ENCODE measurements at places on chromosomes 12 and 14.

GRCh38 chr12:1518591-1519516, 75.5 kb downstream of the FBXL14 start:
- DNase-seq, result peak; percentile 10

- no peak for DNase-seq
Measured at GRCh38 chr12:86290615-86291014, 34.4 kb upstream of the MGAT4C start.

DNA sequence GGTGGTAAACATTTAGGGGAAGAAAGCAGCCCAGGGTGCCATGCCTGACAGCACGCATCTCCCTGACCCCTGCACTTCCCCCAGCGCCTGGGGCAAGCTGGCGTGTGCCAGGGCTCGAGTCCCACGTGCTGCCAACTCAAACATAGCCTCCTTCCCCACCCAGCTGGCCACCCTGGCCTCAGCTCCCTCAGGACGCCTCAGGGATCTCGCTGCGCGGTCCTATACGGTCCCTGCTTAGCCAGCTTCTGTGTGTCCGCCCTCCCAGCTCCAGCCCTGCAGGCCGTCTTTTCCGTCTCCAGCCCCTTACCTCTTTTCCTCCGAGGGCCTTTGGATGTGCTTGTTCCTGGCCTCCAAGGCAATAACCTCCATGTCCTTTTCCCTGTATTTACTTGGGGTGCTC, 71.0 kb downstream of the TESC start:
- no peak for DNase-seq

GRCh38 chr14:104865631-104866441, 768 bp downstream of the CEP170B start:
- no peak for DNase-seq

DNA sequence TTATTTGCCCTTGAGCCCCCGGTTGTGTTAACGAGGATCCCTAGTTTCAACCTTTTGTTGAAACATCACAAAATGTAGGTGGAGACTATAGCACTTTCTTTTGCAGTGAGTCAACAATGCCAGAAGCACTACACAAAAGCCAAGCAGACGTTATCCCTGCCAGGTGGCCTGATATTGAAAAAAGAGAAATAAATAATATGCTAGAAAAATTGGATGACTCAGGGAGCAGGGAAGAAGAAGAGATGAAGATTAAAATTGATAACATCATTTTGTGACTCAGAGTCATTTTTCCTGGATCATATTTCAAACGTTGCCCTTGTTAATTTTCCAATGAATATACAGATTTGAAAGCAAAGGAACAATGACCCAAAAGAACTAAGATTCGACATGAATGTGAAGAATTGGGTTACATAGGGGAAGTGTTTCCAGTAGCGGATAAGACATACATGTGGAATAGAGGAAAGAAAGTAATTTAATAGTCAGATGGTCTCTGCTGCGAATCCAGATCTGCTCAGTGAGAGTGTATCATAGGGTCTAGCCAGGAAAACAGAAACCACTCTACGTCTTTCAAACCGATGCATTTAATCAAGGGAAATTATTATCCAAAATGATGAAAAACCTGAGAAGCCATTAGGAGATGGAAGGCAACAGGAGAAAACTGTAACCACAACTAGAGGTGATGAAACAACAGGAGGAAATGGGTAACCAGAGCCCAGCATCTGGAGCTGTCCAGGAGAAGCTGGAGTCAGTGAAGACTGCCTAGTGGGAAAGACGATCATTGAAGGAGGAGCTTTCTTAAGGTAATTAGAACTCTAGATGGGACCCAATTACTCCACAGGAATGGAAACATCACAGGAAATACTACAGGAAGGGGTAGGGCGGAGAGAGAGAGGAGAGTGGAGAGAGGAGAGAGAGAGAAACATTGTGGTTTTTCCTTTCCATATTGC, 57.9 kb downstream of the RERG start:
- DNase-seq, result no peak

- DNase-seq, result no peak
Measured at GRCh38 chr12:33115716-33116115, 219.1 kb upstream of the PKP2 start.

DNA sequence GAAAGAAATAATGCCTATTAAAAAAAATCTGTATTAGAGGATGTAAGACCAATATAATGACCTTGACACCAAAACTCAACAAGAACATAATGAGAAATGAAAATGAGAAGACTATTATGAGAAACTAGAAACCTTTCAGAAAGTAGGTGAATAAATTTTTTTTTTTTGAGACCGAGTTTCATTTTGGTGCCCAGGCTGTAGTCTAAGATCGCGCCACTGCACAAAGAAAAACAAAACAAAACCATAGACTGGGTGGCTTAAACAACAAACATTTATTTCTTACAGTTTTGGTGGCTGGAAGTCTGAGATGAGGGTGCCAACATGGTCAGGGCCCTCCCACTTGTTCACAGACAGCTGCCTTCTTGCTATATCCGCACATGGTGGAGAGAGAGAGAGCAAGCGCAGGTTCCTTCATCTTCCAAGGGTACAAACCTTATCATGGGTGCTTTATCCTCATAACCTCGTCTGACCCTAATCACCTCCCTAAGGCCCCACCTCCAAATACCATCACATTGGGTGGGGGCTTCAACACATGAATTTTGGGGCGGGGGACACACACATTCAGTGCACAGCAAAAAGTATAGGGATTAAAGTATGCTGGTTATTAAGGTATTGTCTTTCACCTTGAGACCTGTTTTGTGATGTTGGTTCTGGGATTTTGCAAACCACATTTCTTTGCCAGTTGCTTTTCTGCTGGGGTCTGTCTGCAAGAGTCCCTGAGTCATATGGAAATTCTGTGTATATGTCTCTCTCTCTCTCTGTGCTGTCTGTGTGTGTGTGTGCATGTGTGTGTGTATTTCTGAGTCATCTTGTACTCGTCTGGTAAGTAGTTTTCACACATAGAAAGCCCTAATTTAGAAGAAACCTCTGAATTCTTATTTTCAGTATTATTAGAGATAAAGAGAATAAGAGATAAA, 26.2 kb downstream of the ZCRB1 start:
- no peak for DNase-seq

- no peak for DNase-seq
Measured at GRCh38 chr12:69068448-69068847, 135.5 kb upstream of the CPM start.

DNA sequence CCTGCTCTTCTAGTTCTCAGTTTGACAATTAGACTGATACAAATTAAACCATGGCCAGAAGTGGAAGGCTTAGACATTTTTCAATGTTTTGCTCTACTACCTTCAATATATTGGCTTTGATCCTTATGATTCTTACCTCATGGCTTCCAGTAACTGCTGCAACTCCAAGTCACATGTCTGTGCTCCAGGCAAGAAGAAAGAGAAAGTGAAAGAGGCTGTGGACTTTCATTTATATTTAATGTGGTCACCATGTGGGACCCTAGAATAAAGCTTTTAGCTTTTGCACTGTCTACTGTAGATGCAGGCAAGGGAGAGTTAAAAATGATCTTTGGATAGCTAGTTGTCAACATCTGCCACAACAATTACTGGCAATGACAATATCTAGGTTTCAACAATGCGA, 214.3 kb upstream of the PDE3A start:
- DNase-seq, result no peak

DNA sequence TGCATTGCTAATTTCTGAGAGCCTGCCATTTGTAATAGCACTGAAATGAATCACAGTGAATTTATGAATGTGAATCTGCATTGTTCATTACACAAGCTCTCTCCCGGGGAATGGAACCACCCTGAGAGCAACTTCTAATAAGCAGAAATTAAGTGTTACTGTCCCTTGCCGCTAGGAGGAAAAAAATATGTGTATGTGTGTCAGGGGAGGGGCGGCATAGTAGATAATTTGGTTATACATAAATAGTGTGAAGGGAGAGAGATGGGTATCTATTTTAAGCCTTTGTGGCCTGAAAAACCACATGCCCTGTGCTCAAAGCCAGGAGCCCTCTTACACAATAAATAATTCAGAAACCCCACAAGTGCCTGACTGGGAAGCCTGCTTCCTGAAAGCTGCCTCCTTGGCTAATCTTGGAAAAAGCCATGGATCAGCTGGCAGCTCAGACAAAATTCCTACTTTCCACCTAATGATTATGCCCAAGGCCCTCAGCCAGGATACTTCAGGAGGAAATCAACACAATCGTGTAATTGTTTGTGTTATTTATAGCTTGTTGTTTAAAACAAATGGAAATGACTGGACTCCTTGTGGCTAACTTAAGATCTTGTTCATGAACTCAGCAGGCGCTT, 366.2 kb upstream of the KITLG start:
- no peak for DNase-seq

DNA sequence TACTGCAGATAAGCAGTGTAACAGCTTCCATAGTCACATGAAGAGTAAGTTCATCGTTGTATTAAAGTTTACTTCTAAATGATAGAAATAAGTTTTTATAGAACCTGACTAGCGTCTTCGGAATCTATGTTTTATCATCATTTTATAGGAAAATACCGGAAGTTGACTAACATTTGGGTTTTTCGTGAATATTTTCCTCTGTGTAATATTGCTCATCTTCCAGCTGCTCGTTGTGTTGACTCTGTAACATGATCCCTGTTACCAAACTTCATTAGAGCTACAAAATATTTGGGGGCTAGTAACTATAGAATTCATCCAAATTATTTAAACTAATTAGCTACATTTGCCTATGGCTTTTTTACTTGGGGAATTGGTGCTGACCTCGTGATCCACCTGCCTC, 37.2 kb downstream of the DDX51 start:
- DNase-seq, result no peak

DNA sequence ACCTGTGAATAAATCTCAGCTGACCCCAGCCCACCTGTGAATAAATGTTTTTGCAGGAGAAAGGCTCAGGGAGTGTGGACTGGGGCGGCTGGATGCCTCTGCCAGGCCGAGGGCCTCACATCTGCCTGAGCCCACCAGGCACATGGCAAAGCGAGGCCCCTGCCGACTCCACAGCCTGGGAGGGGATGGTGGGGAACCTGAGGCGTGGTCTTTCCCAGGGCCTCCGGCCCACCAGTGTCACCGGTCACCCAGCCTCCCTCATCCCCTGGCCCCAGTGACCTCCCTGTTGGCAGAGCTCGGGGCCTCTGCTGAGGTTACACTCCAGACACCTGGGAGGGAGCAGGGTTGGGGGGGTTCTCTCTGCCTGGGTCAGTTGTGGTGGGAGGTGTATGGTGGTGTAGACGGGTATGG, 8.2 kb downstream of the NOC4L start:
- DNase-seq, result no peak

GRCh38 chr14:57732463-57733285, 133.2 kb downstream of the SLC35F4 start:
- no peak for DNase-seq

GRCh38 chr12:6979021-6979420, 8.3 kb downstream of the EMG1 start:
- no peak for DNase-seq

DNA sequence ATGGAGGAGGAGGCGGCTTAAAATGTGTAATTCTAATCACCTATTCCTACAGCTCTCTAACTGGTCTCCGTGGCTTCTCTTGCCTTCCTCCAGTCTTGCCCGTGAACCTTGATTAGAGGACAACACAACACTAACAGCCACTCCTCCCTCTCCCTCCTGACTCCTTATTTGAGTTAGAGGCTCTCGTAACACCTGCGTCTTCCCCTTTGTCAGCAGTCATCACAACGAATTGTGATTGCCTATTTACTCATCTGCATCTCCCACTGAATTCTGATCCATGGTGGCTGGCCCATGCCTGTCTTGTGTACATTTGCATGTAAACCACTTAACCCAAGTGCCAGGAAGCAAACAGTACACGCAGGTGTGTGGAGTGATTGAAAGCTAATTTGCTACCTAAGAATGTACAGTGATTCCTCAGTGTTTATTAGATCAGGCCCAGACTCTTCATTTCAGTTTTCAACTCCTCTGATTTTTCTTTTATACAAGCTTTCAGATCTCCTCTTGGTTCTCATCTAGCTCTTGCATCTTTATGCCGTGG, 154.5 kb downstream of the MON2 start:
- peak; percentile 97 for DNase-seq

DNA sequence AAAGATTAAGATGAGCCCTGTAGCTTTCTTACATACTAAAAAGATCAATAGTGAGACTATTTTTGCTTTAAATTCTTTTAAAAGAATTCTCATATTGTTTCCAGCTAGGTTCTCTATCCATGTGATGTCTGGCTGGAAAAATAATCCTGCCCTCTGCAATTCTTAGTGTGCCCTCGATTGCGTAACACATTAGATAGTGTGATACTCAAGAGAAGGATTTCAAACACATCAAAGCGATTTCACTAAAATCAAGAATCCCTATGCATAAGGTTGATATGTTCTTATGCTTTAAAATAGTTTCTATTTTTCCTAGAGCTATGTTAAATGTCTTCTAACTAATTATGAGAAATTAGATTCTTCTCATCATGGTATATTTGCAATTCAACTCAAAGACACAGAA, 127.3 kb upstream of the PLEKHA5 start:
- DNase-seq, result no peak

DNA sequence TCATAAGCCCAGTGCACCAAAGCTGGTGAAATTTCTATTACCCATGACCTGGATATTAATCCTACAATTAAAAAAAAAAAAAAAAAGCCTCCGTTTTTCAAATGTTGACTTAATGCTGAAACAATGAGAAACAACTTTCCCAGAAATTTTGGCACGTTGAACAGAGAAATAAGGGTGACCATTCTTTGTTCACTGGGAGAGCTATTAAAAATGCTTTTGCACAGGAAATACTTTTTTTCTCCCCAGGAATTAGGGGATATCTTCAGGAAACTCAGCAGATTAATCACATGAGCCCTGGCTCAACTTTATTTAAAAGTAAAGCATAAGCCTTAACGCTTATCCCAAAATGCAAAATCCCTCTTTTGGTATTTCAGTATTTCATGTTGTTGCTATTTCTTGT, 54.8 kb upstream of the FLRT2 start:
- no peak for DNase-seq

DNA sequence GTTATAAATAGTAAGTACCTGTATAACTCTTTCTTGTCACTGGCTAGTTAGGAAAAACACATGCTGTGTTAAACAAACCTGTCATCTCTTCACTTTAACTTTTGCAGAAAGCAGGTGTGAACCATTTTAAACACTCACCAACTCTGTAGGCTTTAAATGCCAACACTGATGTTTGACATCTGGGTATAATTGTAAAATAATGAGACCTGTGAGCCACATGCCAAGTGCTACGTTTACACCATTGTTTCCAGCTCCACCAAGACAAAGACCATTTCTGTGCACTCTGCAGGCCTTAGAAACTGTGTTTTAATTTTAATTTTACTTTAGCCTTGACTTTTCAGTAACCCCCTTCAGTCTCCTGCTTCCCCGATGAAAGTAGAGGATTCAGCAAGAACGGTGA, 11.0 kb downstream of the TPH2 start:
- peak; percentile 32 for DNase-seq

DNA sequence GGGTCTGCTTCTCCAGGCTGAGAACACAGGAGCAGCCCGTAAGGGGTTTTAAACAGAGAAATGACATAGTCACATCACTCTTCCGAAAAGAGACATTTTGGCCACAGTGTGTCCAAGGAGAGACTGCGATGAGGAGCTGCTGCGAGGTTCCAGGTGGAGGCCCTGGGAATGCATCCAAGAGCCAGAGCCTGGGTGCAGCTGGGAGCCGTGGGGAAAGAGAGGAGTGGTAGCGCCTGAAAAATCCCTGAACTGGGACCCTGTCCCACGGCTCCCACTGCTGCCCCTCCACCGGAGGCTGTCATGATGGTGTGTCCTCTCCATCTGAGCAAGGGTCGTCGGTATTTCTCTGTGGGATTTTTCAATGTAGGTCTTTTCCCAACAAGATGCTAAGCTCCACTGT, 146.9 kb downstream of the BCL11B start:
- DNase-seq, result no peak
